ENCODE measurements at places on chromosomes 2 and 18. TPM values are rescaled to one million over a fixed set of nuclear protein-coding genes. Genes with fewer than 3 reads are reported as not detected.

DNA sequence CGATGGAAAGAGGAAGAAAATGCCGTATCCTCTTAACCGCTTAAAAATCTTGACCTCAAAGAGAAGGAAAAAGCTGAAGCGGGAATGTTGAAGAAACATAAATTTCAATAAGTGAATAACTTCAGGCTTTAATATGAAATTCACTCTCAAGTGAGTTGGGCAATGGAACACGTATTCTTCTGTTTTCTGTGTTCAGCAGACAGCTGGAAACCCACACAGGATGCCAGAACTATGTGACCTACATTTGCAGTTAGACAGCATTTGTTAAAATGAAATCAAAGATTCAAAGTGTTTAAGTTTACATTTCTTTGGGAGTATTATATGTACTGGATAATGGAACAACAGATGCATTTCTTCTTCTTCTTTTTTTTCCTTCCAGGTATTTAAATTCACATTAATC is 80.5 kb upstream of the SPATS2L start:
- DNase-seq = peak; percentile 88

GRCh38 chr18:47901624-47902362 is 28.7 kb downstream of the SMAD2 start:
- no peak for DNase-seq

DNA sequence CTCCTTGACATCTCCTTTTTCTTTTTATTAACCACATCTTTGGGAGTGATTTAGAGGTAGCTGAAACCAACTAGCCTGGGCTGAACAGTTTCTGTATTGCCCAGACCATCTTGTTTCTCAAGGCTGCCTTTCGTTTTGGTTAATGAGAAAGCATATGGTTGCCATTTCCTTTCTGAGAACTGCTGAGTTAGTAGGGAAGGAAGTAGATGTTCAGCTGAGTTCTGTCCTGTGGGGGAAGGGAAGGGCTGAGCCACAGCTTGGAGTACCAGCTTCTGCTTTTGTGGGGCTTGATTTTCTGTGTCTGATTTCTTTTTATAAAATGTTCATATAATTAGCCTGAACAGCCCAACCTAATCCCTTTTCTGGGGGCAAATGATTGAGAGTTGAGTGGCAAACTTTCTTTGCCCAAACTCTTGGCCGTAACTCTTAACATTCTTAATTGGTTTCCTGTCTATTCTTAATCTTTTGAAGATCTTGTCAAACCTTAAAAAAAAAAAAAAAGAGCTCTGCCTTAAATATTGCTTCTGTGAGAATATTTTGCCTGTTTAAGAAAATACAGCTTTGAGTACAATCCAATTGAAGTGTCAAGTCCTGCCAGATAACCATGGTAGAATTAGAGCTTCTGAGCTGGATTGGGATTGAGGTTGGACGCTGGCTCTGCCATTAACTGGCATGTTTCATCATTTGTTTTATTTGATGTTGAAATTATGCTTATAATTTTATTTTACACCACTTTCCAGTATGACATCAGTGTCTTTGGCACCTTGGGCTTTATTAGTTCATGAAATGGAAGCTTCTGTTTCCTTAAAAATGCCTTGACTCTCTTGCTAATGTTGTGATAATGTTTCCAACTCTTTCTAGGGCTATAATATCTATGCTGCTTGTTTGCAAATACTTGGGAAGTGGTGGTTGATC is 1.9 kb upstream of the NABP1 start:
- DNase-seq = peak; percentile 29

DNA sequence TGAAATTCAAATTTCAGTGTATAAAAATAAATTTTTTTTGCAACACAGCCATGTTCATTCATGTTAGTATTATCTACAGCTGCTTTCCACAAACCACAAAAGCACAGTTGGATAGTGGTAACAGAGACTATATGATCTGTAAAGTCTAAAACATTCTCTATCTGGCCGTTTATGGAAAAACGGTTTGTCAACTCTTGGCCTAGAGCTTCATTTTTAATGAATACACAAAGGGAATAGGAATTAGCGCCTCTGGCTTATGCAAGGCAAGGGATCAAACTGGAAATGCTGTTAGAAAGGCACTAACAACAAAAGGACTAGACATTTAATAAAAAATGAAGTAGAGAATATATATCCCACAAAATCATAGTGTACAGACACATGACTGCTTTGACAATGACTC is 211.9 kb downstream of the EXOC6B start:
- no peak for DNase-seq

GRCh38 chr18:38475686-38476085 is 910.1 kb upstream of the CELF4 start:
- DNase-seq = no peak

DNA sequence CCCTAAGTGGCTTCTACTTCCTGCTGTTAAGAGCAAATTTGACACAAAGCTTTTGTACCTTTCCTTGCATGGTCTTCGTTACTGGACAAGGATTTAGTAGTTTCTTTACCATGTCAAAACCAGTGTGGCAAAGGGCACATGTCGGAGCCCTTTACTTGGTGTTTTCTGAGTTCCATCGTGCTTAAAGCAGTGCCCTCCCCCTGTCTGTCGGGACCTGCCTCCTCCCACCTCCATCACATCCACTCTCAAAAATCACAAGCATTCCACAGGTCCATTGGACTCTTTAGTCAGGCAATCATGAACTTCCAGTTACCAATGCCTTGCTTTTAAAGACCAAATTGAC is 763 bp downstream of the CCDC141 start:
- peak; percentile 22 for DNase-seq

- no peak for DNase-seq
These were observed 35.2 kb downstream of the CPO start for GRCh38 chr2:206974551-206974950.

DNA sequence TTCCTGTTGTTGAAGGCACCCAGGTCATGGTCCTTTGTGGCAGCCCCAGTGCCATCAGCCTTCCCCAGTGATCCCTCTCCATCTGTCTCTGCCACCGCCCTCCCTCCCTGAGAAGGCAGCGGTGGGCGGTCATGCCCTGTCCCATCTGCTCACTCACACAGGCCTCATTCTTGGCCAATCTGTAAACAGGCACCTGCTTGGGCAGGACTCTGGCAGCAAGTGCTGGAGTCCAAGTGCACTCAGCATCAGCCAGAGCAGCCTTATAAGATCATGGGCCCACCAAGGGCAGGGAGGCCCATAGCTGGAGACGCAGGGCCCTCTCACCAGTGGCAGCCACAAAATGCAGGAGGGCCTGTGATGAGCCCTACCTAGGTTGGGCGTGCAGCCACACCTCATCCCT is 140.9 kb downstream of the TWIST2 start:
- DNase-seq = no peak

Gene SCN9A
- total RNA-seq = 11.1 TPM

Gene WNT6
- total RNA-seq = 1.9 TPM

Gene SMYD5
- total RNA-seq = 28.4 TPM

Gene NMUR1
- total RNA-seq = 0.41 TPM

Gene SERPINB2
- total RNA-seq = 9.7 TPM
